CD4-positive, alpha-beta T cell treated with Interferon alpha-2 for 1 hour (primary cell): ENCODE measurements at places on chromosomes 11 and 22.

DNA sequence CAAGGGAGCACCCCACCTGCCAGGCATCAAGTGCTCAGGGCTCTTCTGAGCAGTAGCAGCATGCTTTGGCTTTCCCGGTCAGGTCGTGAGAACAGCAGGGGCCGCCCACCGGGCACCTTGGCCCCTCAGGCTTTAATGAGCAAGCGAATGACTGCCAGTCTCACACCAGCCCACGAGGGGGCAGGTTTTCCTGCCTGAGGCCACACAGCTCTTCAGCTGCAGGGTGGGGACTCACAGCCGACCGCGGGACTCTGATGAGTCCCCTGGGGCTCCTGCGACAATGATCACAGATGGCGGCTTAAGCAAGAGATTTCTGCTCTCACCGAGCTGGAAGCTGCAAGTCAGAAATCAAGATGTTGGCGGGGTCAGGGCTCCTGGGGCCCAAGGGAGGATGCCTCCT lies 14.3 kb upstream of the FGF19 start:
- DNase-seq = no peak

- no peak for DNase-seq
Measured at GRCh38 chr22:27133681-27134314, 476.4 kb downstream of the MIAT start.

GRCh38 chr11:111018566-111018965 lies 227.0 kb upstream of the POU2AF2 start:
- no peak for DNase-seq

- DNase-seq = no peak
Measured at GRCh38 chr22:21447694-21448402, 19.3 kb upstream of the TMEM191C start.
